ENCODE measurements at places on chromosomes 1 and 21.
A peak's percentile ranks its signal among the peaks of the same experiment; 100 is the strongest.

GRCh38 chr21:33496345-33496744 lies 4.8 kb upstream of the DNAJC28 start:
- no peak for DNase-seq

DNA sequence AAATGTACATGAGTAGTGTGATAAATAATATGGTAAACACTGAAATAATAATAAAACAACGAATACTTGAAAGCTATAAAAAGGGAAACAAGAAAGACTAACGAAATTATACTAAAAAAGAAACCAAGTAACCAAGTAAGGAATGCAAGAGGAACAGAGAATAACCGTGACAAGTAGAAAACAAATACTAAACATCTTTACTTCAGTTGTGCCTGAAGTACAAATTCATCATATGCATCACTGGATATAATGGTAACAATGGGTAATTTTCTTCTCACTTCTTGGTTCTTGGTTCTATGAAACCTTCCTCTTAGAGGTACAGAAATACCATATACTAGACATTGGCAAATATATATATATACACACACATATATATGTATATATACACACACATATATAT lies 1093.6 kb upstream of the B3GALT2 start:
- no peak for DNase-seq

DNA sequence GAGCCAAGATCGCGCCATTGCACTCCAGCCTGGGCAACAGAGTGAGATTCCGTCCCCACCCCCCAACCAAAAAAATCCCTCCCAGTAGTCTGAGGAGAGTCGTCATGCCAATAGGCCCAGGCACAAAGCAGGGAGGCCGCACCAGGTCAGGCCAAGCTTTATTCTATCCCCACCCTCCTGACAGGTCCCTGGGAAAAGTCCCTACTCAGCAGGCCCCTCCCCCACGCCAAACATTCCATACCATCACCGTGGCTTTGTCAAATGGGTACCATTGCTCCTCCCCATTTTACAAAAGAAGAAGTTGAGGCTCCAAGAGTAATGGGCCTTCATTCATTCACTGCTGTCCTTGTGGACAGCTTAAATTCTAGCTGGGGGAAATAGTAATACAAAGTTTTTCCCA lies 5.3 kb downstream of the GPR3 start:
- DNase-seq: no peak

DNA sequence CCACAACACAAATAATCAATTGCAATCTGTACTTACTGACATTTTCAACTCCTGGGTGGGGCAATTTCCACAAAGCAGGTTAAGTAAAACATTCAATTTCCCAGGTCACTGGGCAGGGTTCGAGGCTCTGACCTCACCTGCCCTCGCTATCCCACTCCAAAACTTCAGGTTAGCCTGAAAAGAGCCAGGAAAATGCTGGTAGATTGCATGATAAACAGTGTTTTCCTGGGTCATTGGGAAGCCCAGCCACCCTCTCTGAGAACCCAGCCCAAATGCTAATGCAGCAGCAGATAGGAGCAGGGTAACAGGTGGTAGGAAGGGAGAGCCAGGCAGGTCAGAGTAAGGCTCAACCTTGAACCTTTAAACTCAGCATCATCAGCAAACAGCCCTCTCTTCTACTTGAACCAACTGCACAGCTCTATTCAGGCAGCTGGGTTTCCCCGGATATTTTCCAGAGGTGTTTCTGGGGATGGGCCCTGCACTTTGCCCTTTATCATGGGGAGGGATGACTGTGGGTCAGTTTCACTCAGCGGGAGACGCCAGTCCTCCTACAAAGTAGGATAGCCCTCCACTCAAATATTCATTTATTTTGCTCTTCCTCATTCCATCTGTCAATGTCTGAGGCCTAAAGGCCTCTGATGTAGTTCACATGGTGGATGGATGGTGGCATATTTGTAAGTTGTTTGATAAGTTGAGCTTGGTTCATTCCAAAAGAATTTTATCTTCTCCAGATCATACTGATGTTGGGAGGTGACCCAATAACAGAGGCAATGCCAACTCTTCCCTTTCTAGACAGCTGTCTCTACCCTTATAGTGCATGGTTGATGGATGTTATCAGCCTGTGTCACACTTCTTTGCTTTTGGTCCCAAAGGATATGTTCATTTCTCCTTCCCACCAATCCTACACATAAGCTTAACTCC lies 65.7 kb downstream of the DUSP10 start:
- DNase-seq: no peak

GRCh38 chr1:240516069-240516468 lies 95.9 kb downstream of the GREM2 start:
- DNase-seq: no peak

GRCh38 chr1:234613128-234613875 lies 3.3 kb upstream of the IRF2BP2 start:
- no peak for DNase-seq

DNA sequence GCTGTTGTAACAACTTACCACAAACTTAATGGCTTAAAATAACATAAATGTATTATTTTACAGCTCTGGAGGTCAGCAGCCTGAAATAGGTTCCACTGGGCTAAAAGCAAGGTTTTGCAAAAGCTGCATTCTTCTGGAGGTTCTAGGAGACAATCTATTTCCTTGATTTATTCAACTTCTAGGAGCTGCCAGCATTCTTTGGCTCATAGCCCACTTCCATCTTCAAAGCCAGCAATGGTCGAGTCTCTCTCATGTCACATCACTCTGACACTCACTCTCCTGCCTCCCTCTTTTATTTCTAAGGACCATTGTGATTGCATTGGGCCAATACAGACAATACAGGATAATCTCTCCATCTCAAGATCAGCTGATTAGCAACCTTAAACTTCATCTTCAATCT lies 15.1 kb upstream of the FOXJ3 start:
- DNase-seq: no peak

- no peak for DNase-seq
Measured at GRCh38 chr1:230400007-230400344, 26.2 kb downstream of the PGBD5 start.

DNA sequence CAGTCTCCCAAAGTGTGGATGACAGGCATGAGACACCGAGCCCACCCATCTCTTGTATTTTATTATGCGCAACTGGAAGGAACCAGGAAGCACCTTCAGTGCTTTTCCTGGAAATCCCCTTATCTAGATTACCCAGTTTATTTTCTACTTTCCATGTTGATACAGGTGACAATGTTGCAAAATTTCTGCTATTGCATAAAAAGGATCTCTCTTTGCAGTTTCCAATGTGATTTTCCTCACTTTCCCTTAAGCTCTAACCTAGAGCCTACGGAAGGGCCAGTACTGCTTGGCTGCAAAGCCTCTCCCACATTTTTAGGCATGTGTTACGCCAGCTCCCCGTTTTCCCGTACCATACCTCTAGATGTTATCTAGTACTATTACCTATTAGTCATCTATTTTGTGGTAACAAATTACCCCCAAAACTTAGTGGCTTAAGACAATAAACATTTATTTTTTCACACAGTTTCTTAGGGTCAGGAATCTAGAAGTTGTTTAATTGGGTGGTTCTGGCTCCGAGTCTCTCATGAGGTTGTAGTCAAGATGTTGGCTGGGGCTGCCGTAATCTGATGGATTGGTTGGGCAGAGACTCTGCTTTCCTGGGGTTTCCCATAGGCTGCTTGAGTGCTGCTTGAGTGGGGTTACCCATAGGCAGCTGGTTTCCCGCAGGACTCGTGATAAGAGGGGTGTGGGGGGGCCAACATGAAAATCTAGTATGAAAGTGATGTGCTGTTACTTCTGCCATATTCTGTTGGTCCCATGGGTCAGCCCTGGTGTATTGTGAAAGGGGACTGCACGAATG lies 131.5 kb upstream of the HNRNPU start:
- no peak for DNase-seq

DNA sequence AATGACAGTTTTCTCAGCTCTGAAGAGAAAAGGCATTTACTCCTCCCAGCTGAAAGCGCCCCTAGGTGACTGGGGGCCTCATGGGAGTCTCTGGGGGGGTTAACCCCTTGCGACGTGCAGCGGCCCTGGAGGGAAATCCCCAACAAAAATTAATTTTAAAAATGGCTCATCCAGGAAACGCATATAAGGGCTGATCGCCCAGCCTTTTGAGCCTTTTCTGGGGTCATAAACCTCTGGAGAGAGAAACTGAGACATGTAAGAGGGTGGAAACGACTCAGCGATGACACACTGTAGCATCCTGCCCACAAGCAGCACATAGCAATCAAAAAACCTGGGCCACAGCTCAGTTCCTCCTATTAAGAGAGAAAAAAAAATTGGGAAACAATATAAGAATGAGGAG lies 20.4 kb upstream of the HPDL start:
- peak; percentile 15 for DNase-seq

- DNase-seq: no peak
Measured at GRCh38 chr1:202085682-202086373, 36.9 kb upstream of the GPR37L1 start.

DNA sequence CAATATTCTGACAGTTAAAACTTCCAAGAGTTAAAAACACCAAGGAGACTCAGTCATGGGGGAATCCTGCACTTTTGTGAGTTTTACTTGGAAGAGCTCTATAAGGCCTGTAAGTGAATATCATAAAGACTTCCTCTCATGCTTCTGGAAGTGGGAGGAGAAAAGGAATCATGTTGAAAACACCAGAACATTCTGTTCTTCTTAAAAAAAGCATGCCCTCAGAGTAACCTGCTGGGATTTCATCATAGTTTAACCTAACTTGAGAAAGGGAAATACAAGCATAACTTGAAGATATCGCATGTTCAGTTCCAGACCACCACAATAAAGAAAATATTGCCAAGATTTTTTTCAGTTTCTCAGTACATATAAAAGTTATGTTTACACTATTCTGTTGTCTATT lies 51.9 kb downstream of the COL11A1 start:
- no peak for DNase-seq

- DNase-seq: no peak
Measured at GRCh38 chr1:54277451-54278341, 77.7 kb downstream of the MRPL37 start.

DNA sequence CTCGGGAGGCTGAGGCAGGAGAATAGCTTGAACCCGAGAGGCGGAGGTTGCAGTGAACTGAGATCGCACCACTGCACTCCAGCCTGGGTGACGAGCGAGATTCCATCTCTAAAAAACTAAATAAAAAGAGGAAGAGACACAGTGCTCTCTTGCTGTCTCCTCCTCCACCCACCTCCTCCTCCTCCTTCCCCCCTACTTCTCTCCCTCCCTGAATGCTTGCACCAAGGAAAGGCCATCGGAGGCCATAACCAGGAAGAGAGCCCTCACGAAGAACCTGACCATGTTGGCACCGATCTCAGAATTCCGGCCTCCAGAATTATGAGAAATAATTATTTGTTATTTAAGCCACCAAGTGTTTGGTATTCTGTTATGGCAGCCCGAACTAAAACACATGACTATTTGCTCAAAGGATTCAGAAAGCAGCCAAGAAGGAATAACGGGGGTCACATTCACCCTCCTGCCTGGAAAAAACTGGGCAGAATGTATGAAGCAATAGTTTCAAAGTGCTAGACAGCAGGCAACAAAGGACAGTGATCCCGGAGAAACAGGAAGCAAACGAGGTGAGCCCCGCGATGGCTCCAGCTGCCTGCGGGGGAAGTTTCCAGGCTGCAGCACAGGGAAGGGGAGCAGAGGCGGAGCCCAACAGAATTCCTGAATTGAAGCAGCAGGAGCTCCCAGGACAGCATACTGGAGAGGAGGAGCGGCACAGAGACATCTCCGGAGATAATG lies 35.8 kb downstream of the LDLRAD1 start:
- no peak for DNase-seq

- DNase-seq: no peak
Measured at GRCh38 chr1:211893260-211893659, 62.7 kb upstream of the LPGAT1 start.

GRCh38 chr1:206583707-206584648 lies 28.3 kb downstream of the EIF2D start:
- DNase-seq: peak; percentile 83

DNA sequence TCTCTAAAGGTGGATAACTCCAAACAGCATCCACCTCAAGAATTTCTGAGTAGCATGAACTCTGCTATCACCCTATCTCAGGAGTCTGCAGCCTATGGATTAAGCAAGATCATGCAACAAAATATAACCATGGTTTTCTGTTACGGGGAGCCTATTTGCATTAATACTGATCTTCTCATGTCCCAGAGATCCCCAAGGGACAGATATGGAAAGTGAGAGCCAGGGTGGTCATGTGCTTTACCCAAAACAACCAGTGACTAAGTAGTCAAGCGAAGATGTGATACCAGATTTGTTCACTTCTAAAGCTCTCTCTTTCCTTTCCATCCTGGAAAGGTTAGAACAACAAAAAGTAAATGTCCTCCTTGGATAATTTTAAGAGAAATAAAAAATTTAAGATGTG lies 125.1 kb downstream of the PRRX1 start:
- DNase-seq: no peak

DNA sequence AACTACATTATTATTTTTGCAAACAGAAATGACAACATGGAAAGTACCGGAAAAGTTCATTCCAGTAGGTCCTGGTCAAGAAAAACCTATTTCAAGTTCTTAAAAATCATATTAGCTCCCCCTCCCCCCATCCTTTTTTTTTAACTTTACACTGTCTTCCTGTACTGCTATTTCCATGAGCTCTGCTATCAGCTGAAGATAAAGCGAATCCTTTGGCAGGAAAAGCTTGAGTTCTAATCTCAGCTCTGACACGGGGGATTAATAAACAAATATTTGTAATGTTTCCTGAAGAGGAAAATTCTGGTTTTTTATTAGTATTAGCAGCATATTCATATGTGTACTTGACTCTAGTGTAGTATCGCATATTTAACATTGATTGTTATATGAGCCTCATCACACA lies 190.7 kb upstream of the ESRRG start:
- DNase-seq: no peak

GRCh38 chr1:232183266-232183800 lies 446.6 kb downstream of the SIPA1L2 start:
- DNase-seq: no peak

DNA sequence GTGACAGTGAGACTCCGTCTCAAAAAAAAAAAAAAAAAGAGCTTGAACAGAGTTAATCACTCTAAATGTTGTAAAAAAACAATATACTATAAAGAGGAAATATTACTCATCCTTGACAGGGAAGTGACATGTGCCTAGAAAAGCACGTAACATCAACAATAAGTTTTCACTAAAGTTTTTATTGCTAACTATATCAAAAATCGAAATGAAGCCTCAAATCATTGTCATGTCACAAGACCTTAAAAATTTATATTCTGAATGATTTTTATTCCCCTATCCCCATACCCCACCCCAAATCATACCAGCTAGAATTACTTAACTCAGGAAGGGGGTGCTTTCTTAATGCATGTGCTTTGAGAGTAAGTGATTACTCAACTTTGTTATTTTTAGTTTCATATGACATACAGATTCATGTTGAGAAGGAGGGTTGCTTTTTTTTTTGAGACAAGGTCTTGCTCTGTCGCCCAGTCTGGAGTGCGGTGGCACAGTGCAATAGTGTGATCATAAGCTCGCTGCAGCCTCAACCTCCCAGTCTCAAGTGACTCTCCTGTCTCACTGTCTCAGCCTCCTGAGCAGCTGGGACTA lies 53.6 kb upstream of the MUTYH start:
- no peak for DNase-seq

- no peak for DNase-seq
Measured at GRCh38 chr1:89884718-89885596, 64.1 kb downstream of the LRRC8D start.

All from activated CD4-positive, alpha-beta T cell treated with anti-CD3 and anti-CD28 coated beads for 24 hours (primary cell).